ENCODE measurements at places on chromosomes 13 and 19. TPM values are rescaled to one million over a fixed set of nuclear protein-coding genes. Genes with fewer than 3 reads are reported as not detected.

PCSK4 gene
- 1.7 TPM for total RNA-seq

DNA sequence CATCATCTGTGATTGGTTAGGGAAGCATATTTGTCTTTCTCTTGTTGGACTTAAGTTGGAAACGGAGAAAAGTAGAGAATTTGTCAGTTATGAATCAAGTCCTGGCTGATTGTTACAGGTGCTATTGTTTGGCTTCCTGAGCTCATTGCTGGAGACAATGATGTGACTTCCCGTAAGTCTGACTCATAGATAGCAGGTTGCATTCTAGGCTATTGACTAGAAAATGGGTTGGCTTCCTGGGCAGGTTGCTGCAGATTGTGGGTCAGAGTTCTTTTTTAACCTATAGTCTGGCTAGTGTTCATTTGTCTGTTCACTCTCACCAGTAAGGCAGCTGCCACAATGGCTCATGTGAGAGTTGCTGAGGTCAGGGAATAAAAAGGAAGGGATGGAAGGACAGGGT, 101.5 kb downstream of the CCNA1 start:
- no peak for DNase-seq

DNA sequence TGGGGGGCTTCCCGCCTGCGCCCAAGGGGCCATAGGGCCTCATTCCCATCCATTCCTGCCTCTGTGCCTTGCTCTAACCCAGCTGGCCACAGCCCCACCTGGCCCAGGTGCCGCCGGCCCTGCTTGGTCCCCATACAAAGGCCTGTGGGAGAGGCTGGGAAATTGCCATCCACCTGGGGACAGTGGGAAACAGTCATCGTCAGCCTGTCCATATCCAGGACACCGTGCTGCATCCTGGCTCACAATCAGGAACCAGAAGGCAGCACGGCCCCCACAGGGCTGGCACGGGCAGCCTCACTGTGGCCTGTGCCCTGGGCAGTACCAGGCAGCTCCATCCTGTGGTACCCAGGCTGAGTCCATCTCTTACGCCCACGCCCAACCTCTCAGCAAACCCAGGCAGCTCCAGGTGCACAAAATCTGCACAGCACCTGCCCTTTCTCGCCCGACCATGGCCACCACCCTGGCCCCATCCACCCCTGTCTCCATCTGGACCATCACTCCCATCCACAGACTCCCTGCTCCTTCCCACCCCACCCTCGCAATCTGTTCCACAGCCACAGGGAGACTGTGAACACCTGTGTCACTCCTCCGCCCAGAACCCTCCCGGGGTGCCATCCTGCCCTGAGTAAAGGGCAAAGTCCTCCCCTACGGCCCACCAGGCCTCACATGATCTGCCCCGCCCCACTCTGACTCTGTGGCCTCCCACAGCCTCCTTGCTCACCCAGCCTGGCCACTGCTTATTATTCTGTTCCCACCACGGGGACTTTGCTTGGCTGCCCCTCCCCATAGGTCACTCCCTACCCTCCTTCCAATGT, 21.1 kb upstream of the FBXO27 start:
- peak; percentile 15 for DNase-seq

ADGRE2 gene
- 0.16 TPM for total RNA-seq

NUFIP1 gene
- 7.5 TPM for total RNA-seq

RASIP1 gene
- 3.3 TPM for total RNA-seq

TJP3 gene
- not detected for total RNA-seq

GRCh38 chr19:34261334-34262109, 7.2 kb downstream of the GARRE1 start:
- no peak for DNase-seq

- no peak for DNase-seq
Measured at GRCh38 chr13:59734393-59734792, 429.3 kb downstream of the DIAPH3 start.

DNA sequence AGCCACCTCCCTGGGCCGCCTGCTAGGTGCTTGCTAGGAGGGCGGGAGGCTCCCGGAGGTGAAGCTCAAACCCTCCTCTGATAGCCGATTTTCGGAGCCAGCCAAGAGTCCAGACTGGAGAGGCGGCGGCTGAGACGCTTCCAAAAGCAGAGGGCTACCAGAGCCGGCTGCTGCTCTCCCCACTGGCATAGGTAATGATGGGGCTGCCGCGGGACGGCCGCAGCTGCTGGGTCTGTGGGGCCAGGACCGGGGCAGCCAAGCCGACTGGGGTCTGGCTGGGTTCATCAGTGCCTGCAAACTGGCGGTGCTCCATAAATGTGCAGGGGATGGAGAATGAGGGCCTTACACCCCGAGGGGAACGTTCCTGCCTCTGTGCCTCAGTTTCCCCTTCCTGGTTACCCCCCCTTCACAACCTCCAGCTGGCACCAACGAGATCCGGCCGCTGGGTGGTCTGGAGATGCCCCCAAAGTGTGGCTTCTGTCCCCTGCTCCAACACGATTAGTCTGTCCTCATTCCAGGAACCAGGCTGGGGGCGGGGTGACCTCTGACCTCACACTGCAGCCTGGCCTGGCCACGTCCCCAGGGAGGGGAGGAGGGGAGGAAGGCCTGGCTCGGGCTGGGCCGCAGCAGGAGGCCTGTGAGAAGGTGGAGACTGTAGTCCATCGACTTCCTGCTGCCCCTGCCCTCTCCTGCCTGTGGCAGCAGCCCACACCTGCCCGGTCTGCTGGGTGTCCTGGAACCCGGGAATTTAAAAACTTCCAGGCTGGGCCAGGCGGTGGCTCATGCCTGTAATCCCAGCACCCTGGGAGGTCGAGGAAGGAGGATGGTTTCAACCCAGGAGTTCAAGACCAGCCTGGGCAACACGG, 3.8 kb upstream of the WDR18 start:
- DNase-seq: no peak

DNA sequence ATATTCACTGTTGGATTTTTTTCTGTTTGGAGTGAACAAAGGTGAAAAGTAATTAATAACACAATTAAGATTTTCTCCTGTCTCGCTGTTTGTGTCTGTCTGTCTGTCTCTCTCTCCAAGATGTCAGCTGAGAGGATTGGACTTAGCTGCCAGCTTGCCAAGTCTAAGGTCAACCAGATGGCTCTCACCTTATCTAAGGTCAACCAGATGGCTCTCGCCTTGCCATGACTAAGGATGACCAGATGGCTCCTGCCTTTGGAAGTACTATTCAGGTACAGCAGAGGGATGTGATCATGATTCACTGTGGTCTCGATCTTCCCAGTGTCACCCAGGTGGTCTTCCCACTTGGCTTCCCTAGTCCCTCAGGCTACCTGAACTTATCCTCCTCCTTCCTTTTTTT, 1436.4 kb downstream of the UQCRFS1 start:
- DNase-seq: no peak

TNFRSF19 gene
- total RNA-seq: 18.6 TPM

ZNF560 gene
- total RNA-seq: 0.31 TPM

DNA sequence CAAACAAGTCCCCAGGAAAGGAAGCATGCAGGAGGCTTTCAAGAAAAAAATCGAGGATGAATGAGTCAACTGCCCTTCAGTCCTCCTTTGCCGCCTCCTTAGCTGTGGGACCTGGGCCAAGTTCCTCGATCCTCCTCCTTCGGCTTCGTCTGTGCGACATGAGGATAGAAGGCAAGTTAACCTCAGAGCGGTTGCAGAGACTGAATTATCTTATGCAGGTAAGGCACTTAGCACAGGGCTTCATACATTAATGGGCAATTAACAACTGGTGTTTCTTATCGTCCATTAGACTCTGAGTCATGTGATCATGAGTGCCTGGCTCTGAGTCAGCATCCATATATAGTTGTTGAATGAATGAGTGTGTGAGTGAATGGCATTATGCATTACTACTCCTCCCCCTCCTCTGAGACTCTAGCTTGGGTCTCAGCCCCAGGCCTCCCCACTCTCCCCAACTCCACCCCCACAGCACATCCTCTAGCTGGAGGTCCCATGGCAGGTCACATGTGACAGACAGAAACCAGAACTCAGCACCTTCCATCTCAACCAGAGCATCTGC, 1.6 kb upstream of the TTC9B start:
- DNase-seq: peak; percentile 57

SIGLEC14 gene
- 0.16 TPM for total RNA-seq

DNA sequence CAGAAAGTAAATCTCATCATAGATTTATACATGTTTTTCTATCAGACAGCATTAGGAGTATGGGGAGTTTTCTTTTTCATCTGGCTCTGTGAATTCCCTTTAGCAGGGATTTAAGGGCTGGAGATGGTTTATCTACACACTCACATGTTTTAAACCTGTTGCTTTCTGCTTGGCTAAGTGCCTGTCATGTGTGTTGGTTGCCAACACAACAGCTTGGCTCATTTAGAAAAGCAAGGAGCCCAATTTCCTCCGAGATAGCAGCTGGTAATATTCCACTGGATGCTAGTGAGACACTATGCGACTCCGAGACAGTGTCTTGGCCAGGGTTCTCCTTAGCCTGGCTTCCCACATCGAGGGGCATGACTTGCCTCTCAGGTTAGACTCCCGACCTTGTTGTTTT, 83.3 kb downstream of the KLF5 start:
- no peak for DNase-seq

DNA sequence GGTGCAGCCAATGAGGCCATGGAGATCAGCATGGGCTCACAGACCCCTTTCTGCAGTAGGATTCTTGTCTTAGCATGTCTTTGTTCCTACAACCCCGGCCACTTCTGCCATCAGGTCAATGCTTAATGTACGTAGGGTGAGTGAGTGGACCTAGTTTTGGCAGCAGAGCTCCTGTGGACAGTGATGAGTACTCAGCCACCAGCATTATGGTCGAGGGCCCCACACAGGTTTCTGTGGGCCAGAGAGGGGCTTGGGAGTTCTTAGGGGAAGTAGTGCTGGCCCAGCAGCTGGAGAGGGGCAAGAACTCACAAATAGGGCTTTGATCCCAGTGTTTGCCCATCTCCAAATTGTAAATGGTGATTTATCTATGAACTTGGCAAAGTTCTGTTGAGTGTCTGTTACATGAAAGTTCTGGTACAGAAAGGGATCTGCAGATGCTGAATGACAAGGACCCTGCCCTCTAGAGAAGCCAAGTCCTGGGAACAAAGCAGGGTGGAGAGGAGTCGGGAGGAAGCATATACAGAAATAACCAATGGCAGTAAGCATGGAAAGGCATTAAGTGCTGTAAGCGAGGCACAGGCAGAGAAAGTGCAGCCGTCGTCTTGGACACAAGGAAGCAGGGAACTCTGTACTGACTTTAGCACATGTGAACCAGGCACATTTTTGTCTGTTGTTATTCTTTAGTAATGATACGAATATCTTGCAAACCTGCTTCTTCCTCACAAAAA, 185.1 kb downstream of the MTUS2 start:
- no peak for DNase-seq

TMPRSS9 gene
- 0.16 TPM for total RNA-seq

GRCh38 chr19:49887665-49888509, 8.8 kb downstream of the IL4I1 start:
- no peak for DNase-seq

GRCh38 chr13:41716236-41716635, 244.7 kb downstream of the VWA8 start:
- no peak for DNase-seq

GRCh38 chr13:51845574-51846318, 769 bp upstream of the TMEM272 start:
- DNase-seq: no peak

TRPM4 gene
- total RNA-seq: 4.7 TPM

DNA sequence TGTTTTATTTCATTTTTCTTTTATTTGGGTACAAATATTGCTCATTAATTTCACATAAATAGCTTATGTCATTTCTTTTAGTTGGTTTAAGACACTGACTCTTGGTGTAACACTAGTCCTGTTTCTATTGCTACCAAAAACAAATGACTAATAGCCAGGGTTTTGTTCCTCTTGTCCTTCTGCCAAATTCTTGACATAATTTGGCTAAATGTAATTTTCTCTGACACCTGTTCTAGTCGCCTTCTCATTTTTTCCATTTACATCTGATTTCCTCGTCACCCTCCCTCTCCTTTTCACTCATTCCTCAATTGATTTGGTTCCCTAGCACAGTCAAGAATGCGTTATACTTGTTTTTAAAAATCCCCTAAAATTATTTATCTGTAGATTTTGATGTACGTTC, 1718.7 kb downstream of the EFNB2 start:
- no peak for DNase-seq

DNA sequence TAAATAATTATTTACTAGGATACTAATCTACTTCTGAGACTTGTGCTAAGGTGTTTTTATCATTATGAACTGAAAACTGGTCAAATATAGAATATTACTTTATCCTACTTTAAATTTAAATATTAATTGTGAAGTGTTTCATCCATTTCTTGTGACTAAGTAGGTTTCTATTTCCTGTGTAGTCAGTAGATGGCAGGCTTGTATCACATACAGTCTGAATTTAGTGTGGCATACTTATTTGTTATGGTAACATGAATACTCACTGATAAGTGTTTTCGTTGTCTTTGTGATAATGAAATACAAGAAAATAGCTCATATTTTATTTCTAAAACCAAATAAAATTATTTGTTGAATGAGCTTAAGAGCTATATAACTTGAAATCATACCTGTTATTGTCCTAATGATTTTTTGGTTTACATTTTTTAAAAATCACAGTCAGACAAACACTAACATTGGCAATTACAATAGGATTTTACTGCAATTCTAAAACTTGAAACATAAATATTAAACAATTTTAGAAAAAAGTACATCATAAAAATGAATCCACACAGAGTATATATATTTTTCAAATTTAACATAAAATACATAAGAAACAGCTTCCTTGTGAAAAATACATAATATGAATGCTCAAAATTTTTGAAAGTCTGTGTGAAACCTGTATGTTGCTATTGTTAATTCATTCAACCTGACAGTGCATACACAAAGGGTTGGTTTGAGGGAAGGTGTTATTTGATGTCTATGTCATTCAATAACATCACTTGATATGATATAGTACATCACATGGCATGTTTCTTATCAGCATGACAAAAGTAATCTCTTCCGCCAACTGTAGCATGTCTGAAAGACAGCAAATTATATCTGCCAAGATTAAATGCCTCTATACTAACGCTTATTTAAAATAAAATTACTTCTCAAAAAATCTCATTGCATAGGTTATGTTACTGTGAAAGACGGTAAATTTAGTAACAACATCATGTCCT, 904.8 kb upstream of the PCDH20 start:
- DNase-seq: no peak

Data from occipital lobe (tissue), 3 donors.